AG04449 (cell line): ENCODE measurements at places on chromosomes 3 and 15.

- peak; percentile 84 for DNase-seq
Measured at GRCh38 chr3:14289590-14290461, 111.2 kb downstream of the LSM3 start.

DNA sequence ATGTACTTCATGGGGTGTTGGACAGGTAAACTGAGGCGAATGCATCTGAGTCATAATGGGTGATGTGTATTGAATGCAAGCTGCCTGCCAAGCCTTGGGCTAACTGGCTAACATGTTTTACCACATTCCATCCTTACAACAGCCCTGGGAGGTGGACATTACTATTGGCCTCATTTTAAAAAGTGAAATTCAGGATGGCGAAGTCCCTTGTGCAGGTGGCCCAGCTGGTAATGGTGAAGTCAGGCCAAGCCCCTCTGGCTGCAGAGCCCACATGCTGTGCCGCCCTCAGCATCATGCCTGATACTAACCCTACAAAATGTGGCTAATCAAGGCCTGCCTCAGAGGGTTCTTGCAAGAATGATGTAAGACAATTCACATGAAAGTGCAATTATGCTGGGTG, 60.0 kb upstream of the CHD2 start:
- no peak for DNase-seq

- DNase-seq = peak; percentile 63
Measured at GRCh38 chr3:113054552-113054951, 63.8 kb downstream of the GTPBP8 start.

- DNase-seq = peak; percentile 23
Measured at GRCh38 chr3:146750196-146750595, 145.1 kb upstream of the PLSCR5 start.

DNA sequence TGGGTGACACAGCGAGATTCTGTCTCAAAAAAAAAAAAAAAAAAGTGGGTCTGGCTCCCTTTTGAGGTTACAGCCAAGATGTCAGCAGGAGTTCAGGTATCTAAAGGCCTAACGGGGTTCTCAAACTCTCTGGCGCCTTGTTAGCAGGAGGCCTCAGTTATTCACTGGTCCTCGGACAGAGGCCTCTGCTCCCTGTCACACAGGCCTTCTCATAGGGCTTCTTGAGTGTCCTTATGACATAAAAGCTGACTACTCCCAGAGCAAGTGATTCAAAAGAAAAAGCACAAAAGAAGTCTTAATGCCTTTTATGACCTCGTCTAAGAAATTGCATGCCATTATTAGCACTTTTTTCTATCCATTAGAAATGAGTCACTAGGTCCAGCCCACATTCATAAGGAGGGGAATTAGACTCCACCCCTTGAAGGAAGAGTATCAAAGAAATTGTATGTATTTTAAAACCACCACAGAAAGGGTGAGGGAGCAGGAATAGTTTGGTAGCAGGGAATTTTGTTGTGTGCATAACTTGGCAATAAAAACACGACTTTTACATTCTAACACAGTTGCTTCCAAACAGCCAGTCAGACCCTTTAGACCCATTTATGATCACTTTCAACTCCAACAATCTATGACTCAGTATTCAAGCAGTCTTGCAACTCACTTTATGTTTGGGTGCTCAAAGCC, 90.3 kb downstream of the MEX3B start:
- peak; percentile 47 for DNase-seq

- no peak for DNase-seq
Measured at GRCh38 chr3:173463250-173463649, 65.7 kb downstream of the NLGN1 start.

DNA sequence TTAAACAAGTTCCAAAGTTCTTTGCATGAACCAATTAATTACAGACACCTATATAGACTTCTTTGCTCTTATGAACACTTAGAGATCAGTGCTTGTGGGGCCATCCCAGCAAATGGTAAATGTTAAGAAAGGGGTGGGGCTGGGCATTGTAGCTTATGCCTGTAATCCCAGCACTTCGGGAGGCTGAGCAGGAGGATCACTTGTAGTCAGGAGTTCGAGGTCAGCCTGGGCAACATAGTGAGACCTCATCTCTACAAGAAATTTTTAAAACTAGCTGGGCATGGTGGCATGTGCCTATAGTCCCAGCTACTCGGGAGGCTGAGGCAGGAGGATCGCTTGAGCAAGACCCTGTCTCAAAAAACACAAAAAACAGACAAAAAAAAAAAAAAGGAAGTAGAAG, 19.4 kb upstream of the STARD5 start:
- DNase-seq = no peak
